Activated T-helper 17 cell treated with anti-CD3 and anti-CD28 coated beads, Interleukin-2, amount 50 U/mL, for 72 hours (primary cell): ENCODE measurements at places on chromosomes 6 and 20.

- no peak for ATAC-seq
- peak overlapping the region; percentile 90 for H3K4me3 ChIP-seq
- H3K27ac ChIP-seq = peak overlapping the region; percentile 96
- H3K4me1 ChIP-seq = peaks cover 15% of the 10 kb centered on the region
Observed at GRCh38 chr6:46130666-46131065, 877 bp downstream of the ENPP4 start.

DNA sequence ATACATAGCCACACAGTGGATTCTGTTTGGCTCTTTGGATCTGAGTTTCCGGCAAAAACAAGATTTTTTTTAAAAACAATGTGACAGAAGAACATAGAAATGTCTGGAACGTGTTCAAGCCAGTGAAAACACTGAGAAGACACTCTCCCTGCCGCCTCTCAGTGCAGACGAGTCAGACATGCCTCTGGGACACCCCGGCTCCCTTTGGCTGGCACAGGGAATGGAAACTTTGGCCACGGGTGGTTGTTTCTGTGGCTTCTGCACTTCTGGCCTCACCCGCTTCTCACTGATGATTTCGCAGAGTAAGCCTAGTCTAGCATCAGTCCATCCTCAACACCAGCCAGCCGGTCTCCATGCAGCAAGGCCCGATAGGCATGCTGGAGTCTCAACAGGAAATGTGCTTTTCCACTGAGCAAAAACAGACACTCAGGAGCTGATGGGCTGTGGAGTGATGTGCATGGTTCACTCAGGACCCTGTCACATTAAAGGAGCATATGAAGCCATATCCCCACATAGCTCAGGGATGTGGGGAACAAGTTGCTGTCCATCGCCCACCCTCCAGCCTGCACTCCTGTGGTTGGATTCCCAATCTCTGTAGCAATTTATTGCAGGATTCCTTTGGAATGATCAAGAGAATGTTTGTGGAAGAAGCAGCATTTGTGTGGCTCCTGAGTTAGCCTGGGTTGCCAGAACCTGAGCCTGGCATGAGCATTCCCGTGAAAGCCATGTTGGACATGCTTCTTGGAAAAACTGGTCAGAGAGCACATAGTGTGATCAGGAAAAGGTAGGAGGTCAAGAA, 262.0 kb upstream of the RIN2 start:
- H3K36me3 ChIP-seq = no peaks in the 10 kb centered on the region
- no peak for ATAC-seq
- H3K4me1 ChIP-seq = no peaks in the 10 kb centered on the region
- no peaks in the 10 kb centered on the region for H3K27me3 ChIP-seq
- H3K4me3 ChIP-seq = no peak overlapping the region
- H3K27ac ChIP-seq = no peak overlapping the region

DNA sequence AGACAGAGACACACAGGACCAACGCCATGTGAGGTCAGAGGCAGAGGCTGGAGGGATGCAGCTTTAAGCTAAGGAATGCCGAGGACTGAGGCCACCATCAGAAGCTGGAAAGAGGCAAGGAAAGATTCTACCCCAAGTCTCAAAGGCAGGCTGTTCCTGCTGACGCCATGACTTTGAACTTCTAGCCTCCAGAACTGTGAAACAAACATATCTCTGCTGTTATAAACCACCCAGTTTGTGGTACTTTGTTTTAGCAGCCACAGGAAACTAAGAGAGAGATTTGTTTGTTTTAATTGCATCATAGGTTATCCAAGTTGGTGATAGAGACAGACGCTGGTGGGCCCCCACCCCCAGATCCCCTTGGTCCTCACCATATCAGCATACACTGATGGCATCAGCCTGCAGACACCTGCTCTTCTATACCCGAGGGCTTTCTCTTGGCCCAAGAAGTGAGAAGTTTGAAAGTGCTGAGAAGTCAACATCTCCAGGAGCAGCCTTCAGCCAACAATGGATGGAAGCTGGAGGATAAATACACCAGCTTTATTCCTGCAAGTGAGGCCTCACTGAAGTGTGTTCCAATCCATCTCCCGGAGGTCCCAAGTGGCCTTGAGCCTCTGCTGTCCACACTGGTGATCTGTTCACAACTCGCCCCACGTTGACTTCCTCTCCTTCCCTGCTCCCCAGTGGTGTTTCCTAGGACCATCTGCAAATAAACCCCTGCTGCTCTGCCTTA, 154.7 kb downstream of the BTBD3 start:
- no peak overlapping the region for H3K4me3 ChIP-seq
- no peak overlapping the region for H3K27ac ChIP-seq
- H3K4me1 ChIP-seq = no peaks in the 10 kb centered on the region
- no peaks in the 10 kb centered on the region for H3K27me3 ChIP-seq
- ATAC-seq = no peak

GRCh38 chr6:98777762-98778161, 56.6 kb upstream of the POU3F2 start:
- peaks cover 39% of the 10 kb centered on the region for H3K27me3 ChIP-seq
- no peak overlapping the region for H3K27ac ChIP-seq
- no peaks in the 10 kb centered on the region for H3K4me1 ChIP-seq
- H3K4me3 ChIP-seq = no peak overlapping the region
- peak; percentile 76 for ATAC-seq

- no peak for ATAC-seq
- H3K27me3 ChIP-seq = peaks cover 40% of the 10 kb centered on the region
- no peaks in the 10 kb centered on the region for H3K4me1 ChIP-seq
Observed at GRCh38 chr6:107641500-107641941, 151.6 kb downstream of the SOBP start.

DNA sequence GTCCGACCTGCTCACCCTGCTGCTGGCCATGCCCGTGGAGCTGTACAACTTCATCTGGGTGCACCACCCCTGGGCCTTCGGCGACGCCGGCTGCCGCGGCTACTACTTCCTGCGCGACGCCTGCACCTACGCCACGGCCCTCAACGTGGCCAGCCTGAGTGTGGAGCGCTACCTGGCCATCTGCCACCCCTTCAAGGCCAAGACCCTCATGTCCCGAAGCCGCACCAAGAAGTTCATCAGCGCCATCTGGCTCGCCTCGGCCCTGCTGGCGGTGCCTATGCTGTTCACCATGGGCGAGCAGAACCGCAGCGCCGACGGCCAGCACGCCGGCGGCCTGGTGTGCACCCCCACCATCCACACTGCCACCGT, 885 bp downstream of the NTSR1 start:
- ATAC-seq = no peak
- no peaks in the 10 kb centered on the region for H3K4me1 ChIP-seq
- H3K27me3 ChIP-seq = peaks cover 11% of the 10 kb centered on the region
- H3K36me3 ChIP-seq = no peaks in the 10 kb centered on the region

GRCh38 chr6:123211777-123212545, 215.9 kb downstream of the CLVS2 start:
- H3K27me3 ChIP-seq = no peaks in the 10 kb centered on the region
- no peak for ATAC-seq
- no peaks in the 10 kb centered on the region for H3K4me1 ChIP-seq
- no peaks in the 10 kb centered on the region for H3K36me3 ChIP-seq
- no peak overlapping the region for H3K4me3 ChIP-seq
- H3K27ac ChIP-seq = no peak overlapping the region

- ATAC-seq = no peak
- H3K4me3 ChIP-seq = no peak overlapping the region
- no peaks in the 10 kb centered on the region for H3K4me1 ChIP-seq
- H3K36me3 ChIP-seq = no peaks in the 10 kb centered on the region
Observed at GRCh38 chr6:161745594-161746141, 471.8 kb upstream of the AGPAT4 start.

GRCh38 chr20:61765081-61765870, 300.4 kb downstream of the TAF4 start:
- H3K27ac ChIP-seq = no peak overlapping the region
- H3K4me1 ChIP-seq = no peaks in the 10 kb centered on the region

DNA sequence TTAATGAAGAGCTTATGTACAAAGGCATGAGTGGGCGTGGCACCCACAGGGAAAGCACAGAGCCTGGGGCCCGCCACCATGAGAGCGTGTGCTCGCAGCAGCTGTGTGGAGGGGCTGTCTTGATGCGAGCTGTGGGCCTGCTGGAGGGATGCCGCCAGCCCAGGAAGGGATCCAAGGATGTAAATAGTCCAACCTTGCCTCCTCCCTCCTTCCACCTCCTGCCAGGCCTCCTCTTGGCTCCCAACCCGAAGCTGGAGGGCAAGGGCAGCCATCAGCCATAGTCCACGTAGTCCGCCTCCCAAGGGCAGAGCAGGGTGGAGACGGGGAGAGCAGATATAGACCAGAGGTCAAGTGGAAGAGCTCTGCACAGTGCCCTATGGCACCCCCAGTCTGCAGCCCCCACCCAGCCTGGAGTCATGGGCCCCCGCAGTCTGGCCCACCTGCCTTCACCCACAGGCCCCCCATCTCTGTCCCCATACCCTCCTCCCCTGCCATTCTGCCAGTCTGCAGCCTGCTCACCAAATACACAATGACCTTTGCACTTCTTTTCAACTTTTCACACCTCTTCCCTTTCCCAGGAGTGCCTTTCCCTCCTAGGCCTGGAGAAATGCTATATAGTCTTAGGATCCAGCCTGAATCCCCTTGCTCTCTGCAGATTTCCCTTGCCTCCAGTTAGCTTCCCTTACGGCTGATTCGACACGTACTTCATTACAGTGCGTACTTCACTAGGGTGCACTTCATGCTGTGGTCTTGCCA, 77.1 kb downstream of the SHLD1 start:
- no peak for ATAC-seq
- H3K27me3 ChIP-seq = no peaks in the 10 kb centered on the region
- peaks cover 8% of the 10 kb centered on the region for H3K4me1 ChIP-seq
- H3K4me3 ChIP-seq = no peak overlapping the region
- H3K27ac ChIP-seq = no peak overlapping the region

DNA sequence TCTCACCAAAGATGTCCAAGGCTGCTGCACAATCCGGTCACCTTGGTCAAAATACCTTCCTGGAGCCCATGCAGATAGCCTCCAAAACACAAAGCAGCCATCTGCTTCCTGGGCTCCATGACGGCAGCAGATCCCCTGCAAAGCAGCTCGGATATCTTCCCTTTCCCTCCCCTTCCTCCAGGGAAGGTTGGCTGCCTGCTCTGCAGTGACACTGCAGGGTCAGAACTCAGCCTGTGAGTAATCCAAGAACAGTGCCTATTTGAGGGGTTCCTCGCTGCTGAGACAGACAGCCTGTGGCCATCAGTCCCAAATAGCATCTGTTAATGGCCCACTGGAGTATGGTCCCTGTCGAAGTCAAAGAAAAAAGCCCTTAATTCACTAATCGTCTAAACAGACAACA, 270.8 kb downstream of the PREX1 start:
- no peak overlapping the region for H3K27ac ChIP-seq
- peaks cover 13% of the 10 kb centered on the region for H3K27me3 ChIP-seq
- no peak for ATAC-seq
- no peaks in the 10 kb centered on the region for H3K4me1 ChIP-seq
- H3K36me3 ChIP-seq = no peaks in the 10 kb centered on the region

DNA sequence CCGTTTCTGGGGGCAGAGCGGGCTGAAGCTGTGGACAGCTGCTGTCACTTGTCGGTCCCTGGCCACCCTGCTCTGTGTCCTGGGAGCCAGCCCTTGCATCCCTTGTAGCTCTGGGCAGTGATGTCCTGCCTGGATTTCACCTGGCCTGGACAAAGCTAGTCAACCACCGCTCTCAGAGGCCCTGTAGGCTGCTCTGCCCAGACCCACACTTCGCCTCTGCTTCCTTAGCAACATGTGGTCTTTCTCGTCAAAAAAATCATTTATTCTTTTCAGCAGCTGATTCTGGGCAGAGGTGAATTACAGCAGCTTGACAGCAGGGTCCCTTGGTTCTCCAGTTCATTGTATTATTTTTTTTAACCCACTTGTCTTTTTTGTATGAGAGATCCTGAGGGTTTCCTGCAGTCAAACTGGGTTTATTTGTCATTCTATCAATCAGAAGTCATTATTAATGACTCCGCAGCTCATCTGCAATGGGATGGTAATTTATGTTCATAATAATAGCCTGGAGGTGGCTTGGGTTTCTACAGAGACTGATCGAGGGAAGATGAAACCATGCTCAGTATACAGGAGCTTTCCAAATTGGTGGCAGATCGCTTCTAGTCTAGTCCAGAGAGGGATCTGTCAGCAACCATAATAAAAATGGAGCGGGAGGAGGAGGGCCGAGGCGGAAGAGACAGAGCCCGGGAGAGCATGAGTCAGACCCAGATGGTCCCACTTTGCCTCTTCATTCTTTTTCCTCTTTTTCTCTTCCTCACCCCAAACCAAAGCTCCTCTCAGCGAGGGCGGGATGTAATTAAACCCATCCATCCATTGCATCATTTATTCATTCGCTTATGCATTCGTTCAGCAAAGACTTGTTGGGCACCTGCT, 22.4 kb downstream of the EDN3 start:
- no peak for ATAC-seq
- H3K27me3 ChIP-seq = no peaks in the 10 kb centered on the region
- no peaks in the 10 kb centered on the region for H3K36me3 ChIP-seq
- H3K4me3 ChIP-seq = no peak overlapping the region

- peak overlapping the region; percentile 75 for H3K4me3 ChIP-seq
- ATAC-seq = peak; percentile 71
- peak overlapping the region; percentile 93 for H3K27ac ChIP-seq
- no peaks in the 10 kb centered on the region for H3K36me3 ChIP-seq
Observed at GRCh38 chr6:11460837-11461661, 76.5 kb upstream of the TMEM170B start.

- H3K4me3 ChIP-seq = no peak overlapping the region
- no peaks in the 10 kb centered on the region for H3K36me3 ChIP-seq
- H3K4me1 ChIP-seq = no peaks in the 10 kb centered on the region
- no peak for ATAC-seq
Observed at GRCh38 chr6:115821798-115822197, 238.9 kb downstream of the FRK start.

GRCh38 chr6:22668307-22668706, 98.9 kb downstream of the HDGFL1 start:
- H3K27ac ChIP-seq = no peak overlapping the region
- no peaks in the 10 kb centered on the region for H3K4me1 ChIP-seq
- H3K27me3 ChIP-seq = no peaks in the 10 kb centered on the region
- H3K4me3 ChIP-seq = no peak overlapping the region

DNA sequence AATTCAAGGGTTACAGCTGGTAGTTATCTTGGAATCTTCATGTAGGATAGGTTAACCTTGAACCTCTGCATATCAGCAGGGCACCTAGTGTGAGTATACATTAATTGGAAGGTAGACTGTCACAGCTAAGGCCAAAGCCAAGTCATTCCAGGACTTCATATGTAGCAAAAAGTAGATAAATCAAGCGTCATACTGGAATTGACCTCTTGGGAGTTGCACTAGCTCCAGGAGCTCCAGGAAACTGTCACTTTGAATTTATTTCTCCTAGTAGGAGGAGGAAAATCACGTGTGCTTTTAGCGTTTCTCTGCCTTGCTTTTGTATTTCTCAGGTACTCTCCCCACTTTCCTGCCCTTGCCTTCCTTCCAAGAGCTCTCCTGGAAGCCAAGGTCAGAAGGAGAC, 30.3 kb downstream of the RIPOR2 start:
- H3K27ac ChIP-seq = peak overlapping the region; percentile 69
- no peak for ATAC-seq
- H3K4me1 ChIP-seq = peaks cover 76% of the 10 kb centered on the region

- no peaks in the 10 kb centered on the region for H3K36me3 ChIP-seq
- H3K27ac ChIP-seq = no peak overlapping the region
- no peak for ATAC-seq
- peaks cover 10% of the 10 kb centered on the region for H3K27me3 ChIP-seq
- no peak overlapping the region for H3K4me3 ChIP-seq
Observed at GRCh38 chr6:33958526-33959328, 154.9 kb upstream of the MLN start.

- H3K27me3 ChIP-seq = no peaks in the 10 kb centered on the region
- ATAC-seq = no peak
- H3K4me3 ChIP-seq = no peak overlapping the region
- no peak overlapping the region for H3K27ac ChIP-seq
- H3K36me3 ChIP-seq = peaks cover 92% of the 10 kb centered on the region
Observed at GRCh38 chr6:111347589-111347988, 135.4 kb downstream of the REV3L start.
